ENCODE measurements at places on chromosomes 7 and 10.
A peak's percentile ranks its signal among the peaks of the same experiment; 100 is the strongest.

DNA sequence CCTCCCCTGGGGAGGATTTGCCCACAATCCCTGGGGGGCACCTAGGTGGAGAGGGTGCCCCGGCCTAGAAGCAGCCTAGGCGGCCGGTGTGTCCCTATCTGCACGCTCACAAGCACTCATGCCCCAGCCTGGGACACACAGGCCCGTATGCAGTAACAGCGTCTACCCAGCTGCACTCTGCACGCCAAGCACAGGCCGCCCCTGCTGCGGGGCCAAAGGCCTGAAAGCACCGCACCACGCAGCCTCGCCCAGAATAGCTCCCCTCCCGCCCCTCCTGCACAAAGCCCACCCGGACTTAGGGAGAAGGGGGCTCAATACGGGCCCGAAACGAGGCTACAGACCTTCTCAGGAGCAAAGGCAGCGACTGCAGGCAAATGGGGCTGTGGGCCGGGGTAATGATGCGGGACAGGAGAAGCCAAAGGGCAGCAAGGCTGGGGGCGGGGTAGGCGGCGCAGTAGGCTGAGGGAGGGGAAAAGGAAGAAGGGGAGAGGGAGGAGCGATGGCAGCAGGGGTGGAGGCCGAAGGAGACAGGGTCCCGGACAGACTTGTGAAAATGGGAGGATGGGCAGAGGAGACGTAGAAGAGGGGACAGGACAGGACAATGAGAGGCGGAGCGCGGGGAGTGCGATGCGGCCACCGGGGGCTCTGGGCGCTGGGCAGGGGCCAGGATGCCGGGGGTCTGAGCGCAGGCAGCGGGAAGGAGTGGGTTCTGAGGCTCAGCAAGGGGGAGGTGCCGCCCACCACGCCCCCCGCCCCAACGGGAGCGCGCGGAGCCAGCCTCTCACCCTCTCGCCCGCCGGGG, 544 bp downstream of the GPRIN2 start:
- DNase-seq = no peak

DNA sequence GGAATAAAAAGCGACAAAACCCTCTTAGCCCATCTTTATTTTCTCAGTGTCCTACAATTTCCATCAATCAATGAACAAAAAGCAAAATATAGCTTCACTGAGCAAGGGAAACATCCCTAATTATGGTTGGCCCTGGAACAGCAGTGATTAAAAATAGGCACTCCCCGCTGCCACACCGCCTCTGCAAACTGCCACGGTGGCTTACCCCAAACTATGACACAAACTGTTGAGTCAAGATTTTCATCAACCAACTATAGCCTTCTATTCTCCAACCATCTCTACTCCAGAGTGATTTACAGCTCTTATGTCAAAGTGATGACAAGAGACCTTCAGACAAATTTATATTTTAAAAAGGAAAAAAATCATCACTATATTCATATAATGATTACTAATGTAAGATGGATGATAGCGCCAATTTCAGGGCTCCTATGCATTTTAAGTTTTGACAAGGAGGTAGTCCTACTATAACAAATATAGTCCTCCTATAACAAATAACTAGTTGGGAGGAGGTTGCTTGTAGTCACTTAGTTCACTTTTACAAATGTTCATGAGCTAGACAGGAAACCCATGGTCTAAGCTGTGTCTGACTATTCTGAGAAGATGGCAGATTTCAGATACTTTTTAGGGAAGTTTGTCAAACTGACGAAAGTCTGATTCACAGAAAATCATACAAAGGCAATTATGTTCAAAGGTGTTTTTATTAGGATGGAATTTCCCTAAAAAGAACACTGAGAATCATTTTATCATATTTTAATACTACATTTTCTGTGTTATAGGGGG, 26.3 kb downstream of the DENND11 start:
- peak; percentile 73 for DNase-seq

- no peak for DNase-seq
These were observed 68.4 kb upstream of the PALS2 start for GRCh38 chr7:24504836-24505235.

GRCh38 chr7:129122751-129123509, 21.6 kb upstream of the TSPAN33 start:
- peak; percentile 87 for DNase-seq

GRCh38 chr10:28679581-28680357, 2.4 kb downstream of the BAMBI start:
- peak; percentile 43 for DNase-seq

GRCh38 chr7:111927353-111928019, 278.7 kb downstream of the DOCK4 start:
- DNase-seq = no peak

- no peak for DNase-seq
These were observed 28.1 kb upstream of the PTN start for GRCh38 chr7:137371616-137372015.

- peak; percentile 87 for DNase-seq
These were observed 39.3 kb downstream of the FAS start for GRCh38 chr10:89029785-89030437.

DNA sequence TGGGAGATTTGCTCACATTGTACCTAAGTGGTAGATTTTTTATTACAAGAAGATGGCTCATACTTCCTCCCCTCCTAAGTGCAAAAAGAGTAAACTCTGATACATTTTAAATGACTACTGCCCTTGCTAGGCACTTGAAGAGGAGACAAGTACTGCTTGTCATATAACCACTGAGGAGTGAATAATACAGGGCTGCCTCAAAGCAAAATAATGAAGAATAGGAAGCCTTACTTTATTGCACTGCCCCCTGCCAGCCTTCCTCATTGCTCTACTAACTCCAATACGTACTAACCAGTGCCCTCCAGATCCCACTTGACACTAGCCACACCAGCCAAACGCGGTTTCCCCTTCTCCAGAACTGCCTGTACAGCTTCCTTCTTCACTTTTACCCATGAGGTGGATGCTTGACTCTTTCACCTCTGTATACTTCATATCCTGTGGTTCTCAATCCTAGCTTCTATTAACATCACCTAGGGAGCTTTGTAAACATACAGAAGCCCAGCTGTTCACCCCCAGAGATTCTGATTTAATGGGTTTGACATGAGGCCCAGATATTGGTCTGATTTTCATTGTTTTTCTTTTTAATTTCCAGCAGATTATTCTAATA, 11.7 kb upstream of the MTERF1 start:
- DNase-seq = no peak

GRCh38 chr7:2804227-2804763, 39.8 kb downstream of the GNA12 start:
- no peak for DNase-seq

DNA sequence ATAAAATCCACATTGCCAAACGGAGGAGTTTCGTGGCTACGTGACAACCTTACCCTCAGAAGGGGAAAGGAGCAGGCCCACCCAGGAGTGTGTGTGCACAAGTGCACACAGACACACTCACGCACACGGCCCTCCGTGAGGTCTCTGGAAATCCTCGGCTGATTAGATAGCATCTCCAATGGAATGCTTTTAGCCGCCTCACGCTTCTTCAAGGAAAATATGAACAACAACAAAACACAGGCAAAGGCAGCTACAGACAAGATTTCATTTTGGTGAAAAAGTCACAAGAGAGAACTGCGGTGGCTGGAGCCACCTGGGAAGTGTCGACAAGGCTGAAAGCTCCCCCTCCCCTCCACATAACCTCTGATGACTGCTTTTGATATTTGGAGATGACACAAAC, 391.8 kb upstream of the MKI67 start:
- DNase-seq = no peak

DNA sequence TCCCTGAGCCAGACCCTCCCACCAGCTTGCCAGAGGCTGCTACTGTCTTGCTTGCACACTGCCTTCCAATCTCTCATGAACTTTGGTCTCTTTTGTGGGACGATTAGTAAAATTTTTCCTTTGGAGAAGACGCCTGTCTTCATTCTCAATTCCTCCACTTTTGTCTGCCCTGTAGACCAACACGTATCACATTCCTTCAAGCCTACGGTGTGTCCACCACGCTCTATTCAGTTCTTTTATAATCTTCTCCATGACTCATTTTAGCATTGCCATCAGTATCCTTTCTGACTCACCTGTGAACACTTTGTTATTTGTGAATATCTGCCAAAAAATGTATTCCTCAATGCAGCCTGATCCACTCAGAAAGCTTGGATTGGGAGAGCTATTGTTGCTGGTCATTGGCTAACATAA, 1.4 kb downstream of the GIMAP5 start:
- DNase-seq = no peak

- no peak for DNase-seq
These were observed 1038.7 kb downstream of the SORCS3 start for GRCh38 chr10:105679781-105680180.

GRCh38 chr10:3902054-3902808, 117.2 kb upstream of the KLF6 start:
- DNase-seq = peak; percentile 13

- no peak for DNase-seq
These were observed 11.1 kb upstream of the GIMAP7 start for GRCh38 chr7:150503581-150503980.

GRCh38 chr7:42967391-42967790, 35.2 kb downstream of the MRPL32 start:
- DNase-seq = no peak

GRCh38 chr7:54360075-54360840, 181.9 kb upstream of the VSTM2A start:
- no peak for DNase-seq

- DNase-seq = no peak
These were observed 57.4 kb downstream of the MKLN1 start for GRCh38 chr7:131385039-131385605.

DNA sequence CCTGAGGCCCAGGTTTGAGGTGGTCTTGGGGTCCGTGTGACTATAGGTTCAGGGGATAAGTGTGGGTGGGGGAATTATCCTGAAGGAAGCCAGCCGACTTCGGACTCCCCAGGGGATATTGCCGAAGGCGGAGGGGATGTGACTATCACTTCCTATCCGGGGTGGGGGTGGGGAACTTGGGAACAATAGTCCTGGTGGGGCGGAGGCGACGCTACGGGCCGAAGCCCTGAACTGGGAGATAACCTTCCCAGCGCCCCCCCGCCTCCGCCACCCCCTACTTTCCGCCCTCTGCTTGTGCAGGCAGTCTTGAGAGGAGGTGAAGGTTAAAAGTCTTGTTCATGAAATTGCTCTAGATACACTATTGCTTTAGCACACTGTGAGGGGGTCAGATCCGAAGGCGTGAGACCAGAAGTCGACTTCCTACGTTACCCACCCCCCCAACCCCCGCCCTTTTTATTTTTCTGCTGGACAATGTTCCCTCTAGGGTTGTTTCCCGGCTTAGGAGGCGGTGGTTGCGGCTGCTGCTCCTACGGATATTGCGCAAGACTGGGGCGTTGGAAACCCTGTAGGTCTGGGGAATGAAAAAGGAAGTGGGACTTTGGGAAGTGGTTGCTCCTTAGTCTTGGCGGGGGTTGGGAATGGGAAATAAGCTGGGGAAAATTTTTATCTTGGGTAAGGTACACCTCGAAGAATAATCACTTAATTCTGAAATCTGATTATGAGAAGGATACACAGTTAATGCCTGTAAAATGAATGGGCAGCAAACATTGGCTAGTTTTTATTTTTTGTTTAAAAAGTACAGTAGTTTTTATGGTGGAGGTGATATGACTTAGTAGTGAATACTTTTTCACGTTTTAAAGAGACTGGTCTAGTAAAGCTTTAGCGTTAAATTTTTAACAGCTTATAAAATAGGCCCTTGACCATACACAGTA, 1.5 kb downstream of the PTPN12 start:
- DNase-seq = peak; percentile 81

DNA sequence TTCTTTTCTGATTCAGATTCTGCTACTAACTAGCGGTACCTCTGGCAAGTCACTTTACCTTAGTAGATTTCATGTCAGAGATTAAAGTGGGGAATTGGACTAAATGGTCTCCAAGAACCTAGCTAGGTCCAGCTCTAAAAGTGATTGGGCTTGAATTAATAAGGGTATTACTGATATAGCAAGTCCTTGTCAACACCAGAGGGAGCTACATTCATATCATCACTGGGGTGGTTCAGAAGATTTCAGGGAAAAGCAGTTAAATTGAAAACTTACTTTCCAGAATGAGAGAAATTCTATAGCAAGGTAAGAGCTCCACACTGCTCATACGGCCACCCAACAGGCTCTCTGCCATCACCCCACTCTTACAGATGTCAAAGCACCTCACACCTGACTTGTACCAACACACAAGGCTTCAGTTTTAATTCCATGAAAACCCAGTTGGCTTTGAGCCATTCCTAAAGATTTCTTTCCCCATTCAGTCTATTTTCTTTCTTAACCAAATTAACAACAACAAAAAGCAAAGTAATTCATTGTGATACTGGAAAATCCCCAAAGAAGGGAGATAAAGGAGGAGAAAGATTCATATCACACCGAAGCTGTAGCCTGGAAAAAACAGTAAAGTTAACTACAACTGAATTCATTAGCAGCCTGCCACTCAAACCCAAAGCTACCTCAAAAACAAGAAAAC, 38.0 kb upstream of the SPOCK2 start:
- DNase-seq = peak; percentile 42

GRCh38 chr10:6868036-6868725, 288.1 kb upstream of the PRKCQ start:
- no peak for DNase-seq

DNA sequence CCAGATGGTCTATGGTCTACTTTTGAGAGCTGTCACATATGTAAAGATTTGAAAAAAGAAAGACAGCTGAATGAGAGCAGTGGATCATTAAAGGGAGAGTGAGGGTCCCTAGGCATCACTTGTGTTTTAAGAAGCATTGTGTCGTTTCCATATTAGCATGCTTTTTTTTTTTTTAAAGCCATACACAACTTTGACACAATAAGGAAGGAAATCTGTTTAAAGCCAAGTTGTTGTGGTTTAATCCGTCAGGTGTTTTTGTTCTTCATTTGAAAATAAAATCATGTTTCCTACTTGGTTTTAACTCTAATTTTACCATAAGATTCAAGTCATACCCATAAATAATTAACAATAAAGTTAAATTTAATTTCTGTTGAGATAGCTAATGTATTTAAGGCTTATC, 53.5 kb downstream of the MDFIC start:
- DNase-seq = no peak

- no peak for DNase-seq
These were observed 375.6 kb downstream of the SFMBT2 start for GRCh38 chr10:7035126-7035761.

- DNase-seq = no peak
These were observed 6.7 kb downstream of the ZCCHC24 start for GRCh38 chr10:79438699-79439085.
